ENCODE measurements at places on chromosomes 4 and X.

DNA sequence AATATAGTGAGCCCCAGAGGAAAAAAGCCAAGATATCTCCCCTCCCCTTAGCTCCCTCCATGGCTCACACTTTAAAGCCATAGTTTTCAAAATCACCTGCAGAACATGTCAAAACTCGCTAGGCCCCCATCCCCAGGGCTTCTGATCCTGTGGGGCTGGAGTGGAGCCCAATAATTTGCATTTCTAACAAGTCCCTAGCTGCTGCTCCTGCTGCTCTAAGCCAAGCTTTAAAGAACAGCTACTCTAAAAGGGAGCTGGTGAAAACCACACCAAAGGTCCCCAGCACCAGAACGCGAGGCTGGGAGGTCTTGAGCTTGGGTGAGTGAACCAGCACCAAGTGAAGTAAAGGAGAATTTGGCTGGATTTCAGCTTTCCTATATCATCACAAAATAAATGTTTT is 237.1 kb downstream of the ZNF674 start:
- no peak for DNase-seq

- no peak for DNase-seq
These were observed 435.2 kb downstream of the IDS start for GRCh38 chrX:149069899-149070298.

GRCh38 chr4:23477905-23478304 is 411.9 kb downstream of the PPARGC1A start:
- DNase-seq, result no peak

GRCh38 chr4:144645631-144646522 is at the start of gene HHIP:
TSS of gene HHIP (plus strand) at chr4:144646156. CDS start at chr4:144646676, 520 bp downstream.
- peak; percentile 25 for DNase-seq

- peak; percentile 94 for DNase-seq
These were observed 155.1 kb downstream of the SHROOM3 start for GRCh38 chr4:76589872-76590797.

GRCh38 chr4:117164338-117164737 is 79.0 kb upstream of the TRAM1L1 start:
- no peak for DNase-seq

- DNase-seq, result no peak
These were observed 142.2 kb downstream of the AMMECR1 start for GRCh38 chrX:110175696-110176095.

- DNase-seq, result no peak
These were observed 588.3 kb upstream of the DIPK2B start for GRCh38 chrX:45788941-45789348.

- DNase-seq, result peak; percentile 90
These were observed 908 bp upstream of the TLR6 start for GRCh38 chr4:38857354-38858096.

- peak; percentile 60 for DNase-seq
These were observed 40.9 kb downstream of the SEPTIN11 start for GRCh38 chr4:76990288-76991080.

DNA sequence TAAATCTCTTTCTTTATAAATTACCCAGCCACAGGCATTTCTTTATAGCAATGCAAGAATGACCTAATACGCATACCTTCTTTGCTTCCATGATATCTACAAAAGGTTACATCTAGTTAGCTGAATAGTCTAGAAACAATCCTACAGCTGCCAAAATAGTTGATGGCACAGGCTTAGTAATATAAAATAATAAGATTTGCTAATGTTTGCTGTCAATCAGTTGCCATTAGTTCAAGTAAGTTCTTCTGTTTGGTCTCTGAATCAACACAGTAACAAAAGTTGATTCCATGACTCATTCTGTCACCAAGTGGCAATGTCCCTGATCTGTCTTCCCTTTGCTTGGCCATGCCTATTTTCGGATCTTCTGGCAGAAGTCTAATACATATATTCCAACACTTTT is 470.2 kb downstream of the SPRY1 start:
- peak; percentile 8 for DNase-seq

DNA sequence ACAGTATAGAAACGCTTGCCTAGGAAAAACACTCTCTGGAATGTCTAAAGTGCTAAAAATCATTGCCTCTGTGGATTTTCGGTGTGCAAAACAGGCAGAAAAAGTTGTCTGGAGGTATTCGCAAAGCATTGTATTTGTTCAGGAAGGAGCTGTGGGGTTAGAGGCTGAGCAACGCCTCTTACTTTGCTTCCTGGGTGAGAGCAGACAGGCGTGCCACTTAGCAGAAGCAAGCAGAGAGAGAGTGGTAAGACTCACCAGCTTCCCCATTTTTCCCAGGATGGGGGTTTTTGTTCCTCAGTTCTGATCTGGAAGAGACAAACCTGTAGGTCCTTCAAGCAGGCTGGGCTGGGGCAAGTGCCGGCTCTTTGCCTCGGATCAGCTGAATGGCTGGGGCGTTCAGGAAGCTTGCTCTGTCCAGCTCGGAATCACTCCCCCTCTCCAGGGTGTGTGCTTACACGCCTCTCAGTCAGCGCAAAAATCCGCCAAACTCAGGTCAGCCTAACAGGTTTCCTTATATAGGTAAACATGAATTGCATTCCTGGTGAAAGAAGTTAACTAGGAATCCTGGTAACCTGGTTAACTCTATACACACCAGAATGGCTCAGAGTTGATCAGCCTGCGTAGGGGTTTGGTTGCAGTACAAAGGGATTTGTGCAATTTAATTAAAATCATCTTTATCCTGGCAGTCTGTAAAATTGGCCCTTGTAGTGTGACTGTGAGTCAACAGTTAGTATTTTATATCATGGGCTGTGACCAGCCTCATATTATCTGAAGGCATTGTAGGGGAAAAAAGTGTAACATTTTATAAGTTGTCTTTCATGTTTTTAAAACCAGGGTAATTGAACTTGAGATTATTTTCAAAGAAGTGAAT is 213.1 kb upstream of the MID1 start:
- peak; percentile 20 for DNase-seq

DNA sequence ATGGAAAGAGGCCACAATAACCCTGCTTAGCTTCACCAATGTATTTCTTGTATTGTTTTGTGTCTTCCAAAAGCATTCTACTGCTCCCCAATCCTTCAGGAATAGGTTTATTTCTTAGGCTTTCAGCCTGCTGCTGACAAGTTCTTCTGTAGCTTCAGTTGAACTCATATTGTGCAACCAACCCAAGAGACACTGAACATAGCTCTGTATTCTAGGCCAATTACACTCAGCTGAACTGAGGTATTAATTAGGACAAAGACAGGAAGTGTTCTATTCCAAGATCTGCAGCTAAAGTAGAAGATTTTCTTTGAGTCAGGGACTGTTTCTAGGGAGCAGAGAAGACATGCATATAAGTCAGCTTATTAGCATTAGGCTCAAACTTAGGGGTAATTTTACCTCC is 151.8 kb downstream of the LHFPL1 start:
- no peak for DNase-seq

- DNase-seq, result no peak
These were observed 117.1 kb upstream of the FRG1 start for GRCh38 chr4:189823591-189823990.

DNA sequence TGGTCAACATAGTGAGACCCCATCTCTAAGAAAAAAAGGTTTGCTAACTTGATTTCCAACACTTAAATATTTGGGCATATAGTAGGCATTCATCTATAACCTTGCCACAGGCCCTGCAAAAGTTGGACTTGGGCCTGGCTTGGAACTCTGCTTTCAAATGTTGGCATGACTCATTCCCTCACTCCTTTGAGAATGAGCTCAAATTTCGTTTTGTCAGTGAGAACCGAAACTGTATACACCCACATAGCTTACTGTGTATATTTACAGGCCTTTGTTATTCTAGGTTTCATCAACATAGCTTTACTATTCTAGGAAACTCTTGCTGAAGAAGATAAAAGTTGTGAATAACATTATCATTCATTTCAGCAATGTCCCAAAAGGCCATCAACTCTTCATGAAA is 88.7 kb upstream of the ELOVL6 start:
- DNase-seq, result no peak

- no peak for DNase-seq
These were observed 5.2 kb downstream of the HSD17B13 start for GRCh38 chr4:87317527-87317926.

Data from kidney glomerular epithelial cell (primary cell).